ENCODE measurements at places on chromosomes 12 and 14. TPM values are rescaled to one million over a fixed set of nuclear protein-coding genes. Genes with fewer than 3 reads are reported as not detected.

- no peak for DNase-seq
Observed at GRCh38 chr12:120091371-120092090, 25.0 kb downstream of the RAB35 start.

DNA sequence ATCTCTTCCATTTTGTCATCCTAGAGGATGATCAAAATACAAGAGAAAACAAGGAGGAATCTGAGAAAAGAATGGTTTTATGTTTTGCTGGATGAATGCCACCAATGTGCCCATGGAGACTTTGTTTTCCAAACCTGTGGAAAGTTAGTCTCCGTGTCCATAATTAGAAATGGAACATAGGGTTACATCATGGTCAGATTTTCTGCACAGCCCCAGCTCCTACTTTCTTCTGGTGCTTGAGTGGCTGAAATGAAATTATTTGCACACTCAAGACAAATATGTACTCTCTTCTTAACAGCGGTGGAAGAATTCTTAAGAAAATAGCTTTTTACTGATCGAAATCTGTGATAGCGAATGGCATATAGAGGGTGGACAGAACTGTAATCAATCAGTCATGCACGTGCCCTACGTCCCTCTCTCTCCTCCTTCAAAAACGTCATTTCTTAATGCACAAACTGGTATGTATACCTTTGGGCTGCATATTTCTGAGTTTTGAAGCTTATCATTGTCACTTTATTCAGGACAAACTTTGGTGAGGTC is 825.2 kb downstream of the AACS start:
- DNase-seq: no peak

DNA sequence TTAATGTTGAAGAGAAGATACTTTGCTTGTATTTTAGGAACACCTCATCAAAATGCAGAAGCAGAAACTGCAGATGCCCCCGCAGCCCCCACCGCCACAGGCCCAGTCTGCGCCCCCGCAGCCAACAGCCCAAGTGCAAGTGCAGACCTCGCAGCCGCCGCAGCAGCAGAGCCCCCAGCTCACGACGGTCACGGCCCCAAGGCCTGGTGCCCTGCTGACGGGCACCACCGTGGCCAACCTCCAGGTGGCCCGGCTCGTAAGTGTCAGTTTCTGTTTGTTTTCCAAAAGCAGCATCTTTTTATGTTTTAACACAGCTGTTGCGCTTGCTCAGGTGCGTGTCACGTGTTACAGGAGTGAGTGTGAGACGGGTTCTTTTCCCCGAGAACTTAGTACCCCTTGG is 79.5 kb downstream of the DDX51 start:
- DNase-seq: no peak

DNA sequence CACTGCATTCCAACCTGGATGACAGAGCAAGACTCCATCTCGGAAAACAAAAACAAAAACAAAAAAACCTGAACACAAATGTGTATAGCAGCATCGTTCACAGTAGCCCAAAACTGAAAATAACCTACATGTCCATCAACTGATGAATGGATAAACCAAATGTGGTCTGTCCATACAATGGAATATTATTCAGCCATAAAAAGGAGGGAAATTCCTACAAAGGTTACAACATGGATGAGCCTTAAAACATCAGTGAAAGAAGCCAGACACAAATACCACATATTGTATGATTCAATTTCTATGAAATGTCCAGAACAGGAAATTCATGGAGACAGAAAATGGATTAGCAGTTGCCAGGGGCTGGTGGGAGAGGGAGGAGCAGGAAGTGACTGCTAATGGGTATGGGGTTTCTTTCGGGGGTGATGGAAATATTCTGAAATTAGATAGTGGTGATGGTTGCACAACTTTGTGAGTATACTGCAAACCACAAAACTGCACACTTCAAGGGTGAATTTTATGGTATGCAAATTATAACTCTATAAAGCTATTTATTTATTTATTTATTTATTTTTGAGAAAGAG is 4.0 kb downstream of the MYL2 start:
- no peak for DNase-seq

DNA sequence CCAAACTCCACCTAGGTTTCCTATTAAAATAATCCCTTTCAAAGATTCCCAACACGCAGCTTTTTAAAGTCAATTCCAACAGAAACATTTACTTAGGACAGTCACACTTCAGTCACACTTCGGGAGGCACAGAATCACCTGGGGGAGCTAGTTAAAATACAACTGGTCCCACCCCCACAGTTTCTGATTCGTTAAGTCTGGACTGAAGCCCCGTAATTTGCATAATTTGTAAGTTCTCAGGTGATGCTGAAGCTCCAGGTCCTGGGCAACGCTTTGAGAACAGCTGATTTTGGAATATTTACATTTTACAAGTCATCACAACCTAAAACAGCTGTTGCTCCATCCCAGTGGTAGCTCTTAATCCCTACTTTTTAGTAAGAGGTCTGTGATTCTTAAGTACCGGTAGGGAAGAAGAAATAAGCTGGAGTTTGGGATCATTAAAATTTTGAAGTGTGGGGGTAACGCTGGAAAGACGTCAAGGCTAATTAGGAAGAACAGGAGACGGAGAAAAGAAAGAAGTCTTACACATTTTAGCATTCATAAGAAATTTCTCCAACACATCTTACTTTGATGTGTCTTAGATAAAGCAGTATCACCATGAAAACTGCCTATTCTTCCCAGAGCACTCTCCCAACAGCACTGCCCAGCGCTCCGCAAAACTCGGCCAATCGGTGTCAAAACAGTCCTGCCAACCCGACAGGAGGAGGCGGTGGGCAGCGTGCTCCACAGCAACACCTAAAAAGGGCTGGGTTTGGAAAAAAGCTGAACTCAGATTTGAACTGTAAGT is 1.1 kb downstream of the IPO8 start:
- peak; percentile 20 for DNase-seq

DNA sequence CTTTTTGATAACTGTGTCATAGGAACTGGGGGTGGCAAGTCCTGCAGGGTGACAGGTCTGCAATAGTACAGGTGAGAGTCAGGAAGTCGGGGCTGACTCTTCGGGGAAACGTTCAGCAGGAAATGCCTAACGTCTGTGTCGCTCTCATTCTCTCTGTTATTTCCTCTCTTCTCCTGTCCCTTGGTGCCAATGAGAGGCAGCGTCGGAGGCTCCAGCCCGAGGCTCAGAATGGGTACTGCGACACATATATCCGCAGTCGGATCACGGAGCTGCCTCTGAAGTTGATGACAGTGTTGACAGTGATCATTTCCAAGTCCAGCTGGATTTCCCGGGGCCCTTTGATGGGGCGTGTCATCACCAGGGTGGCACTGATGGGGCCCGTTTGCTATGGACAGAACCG is 2.7 kb upstream of the TC2N start:
- DNase-seq: no peak

DNA sequence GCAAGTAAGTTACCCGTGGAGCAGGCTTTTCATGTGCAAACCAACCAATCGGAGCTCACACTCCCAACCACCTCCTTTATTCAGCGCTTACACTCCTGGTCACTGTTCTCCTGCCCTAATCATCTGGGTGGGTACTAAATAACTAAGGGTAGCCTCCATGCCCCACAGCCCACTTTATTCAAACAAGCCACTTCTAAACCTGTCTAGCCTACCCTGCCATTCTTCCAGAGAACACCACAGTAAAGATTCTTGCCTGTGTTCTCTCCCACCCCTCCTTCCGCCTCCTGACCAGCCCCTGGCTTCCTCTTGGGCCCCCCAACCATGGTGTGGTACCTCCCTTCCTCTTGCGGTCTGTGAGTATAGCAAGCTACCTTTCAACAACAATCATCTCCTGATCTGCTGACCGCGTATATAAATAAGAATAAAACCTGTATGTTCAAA is 581.9 kb downstream of the VRK1 start:
- no peak for DNase-seq

DNA sequence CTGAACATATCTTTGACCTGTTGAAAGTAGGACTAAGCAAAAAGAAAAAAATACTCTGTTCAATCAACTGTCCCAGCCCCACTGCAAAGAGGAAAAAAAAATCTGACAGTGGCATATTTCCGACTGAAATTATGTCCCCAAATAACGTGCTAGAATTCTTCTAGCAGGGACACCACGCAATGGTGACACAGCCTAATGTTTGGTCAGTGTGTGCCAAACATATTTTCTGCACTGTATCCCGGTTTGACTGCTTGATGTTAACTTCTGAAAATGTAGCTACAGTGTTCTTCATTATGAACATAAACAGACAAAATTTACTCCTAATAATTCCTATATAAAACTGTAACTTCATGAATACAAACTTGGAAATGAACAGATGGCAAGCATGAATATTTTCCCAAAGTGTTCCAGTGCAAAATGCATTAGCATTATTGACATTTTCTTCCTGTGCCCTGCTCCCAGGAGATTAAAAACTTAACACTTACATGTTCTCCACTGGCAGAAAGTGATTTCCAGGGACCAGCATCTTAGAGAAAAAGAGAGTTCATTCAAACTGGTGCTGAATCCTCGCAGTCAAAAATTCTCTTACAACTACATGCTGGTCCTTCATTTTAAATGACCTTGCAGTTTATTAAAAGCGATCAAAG is 72.4 kb upstream of the SYT1 start:
- no peak for DNase-seq

GRCh38 chr14:85530626-85531025 is 682 bp downstream of the FLRT2 start:
- no peak for DNase-seq

GRCh38 chr14:44151130-44151820 is 355.8 kb downstream of the FSCB start:
- no peak for DNase-seq

DNA sequence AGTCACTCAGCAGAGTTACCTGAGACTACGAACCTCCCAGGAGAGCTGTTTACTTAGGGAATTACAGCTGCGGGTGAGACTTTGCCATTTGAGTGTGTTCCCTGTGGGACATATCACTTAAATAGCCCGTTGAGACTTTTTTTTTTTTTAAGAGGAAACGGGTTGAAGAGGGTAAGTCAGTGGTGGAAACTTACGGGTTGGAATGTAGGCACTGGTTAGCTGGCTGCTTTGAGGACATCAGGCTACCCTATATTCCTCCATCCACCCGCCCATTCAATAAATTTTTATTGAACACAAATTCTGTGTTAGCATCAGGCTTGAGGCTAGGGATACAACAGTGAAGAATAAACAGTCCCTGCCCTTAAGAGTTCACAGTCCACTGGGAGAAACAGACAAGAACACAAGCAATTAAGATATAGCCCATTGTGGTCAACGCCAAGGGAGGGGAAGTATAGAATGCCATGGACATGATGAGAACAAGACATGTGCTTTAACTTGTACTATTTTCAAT is 88.1 kb upstream of the CPSF6 start:
- DNase-seq: no peak

DNA sequence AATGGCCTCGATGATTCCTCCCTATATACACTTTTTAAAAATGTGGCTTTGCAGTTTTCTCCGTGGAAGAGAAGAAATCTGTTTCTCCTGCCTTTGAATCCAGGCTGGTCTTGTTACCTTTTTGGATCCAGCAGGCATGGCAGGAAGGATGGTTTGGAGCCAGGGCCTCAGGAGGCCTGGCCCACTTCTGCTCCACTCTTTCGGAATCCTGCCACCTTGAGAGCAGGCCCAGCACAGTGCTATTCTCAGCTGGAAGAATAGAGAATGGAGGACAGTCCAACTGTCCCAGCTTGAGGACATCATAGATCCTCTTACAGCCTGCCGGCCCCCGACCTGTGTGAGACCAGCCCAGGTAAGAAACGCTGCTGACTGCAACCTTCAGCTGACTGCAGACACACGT is 421.5 kb downstream of the FUT8 start:
- no peak for DNase-seq

DNA sequence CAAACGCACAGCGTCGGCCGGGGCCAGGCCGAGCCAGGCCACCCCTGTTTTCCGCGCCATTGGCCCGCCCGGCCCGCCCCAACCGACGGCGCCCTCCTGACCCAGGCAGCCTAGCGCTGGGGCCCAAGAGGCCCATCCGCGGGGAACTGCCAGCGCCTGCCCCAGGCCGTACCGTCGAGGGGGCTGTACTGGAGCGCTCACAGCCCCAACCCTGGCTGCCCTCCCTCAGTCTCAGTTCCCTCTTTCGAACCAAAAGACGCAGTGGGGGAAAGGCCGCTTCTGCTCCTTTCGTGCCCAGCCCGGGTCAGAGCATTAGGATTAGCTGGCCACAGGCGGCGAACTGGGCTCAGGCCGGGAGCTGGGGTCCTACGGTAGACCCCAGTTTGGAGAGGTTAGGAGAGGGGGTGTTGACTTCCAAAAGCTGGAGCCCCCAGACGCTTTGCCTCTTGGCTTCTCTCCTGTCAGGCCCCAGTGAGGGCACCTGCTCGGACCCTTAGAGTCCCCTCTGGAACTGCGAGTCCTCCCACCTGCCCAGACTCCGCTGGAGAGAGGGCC is 1.9 kb downstream of the NKX2-1 start:
- no peak for DNase-seq

DNA sequence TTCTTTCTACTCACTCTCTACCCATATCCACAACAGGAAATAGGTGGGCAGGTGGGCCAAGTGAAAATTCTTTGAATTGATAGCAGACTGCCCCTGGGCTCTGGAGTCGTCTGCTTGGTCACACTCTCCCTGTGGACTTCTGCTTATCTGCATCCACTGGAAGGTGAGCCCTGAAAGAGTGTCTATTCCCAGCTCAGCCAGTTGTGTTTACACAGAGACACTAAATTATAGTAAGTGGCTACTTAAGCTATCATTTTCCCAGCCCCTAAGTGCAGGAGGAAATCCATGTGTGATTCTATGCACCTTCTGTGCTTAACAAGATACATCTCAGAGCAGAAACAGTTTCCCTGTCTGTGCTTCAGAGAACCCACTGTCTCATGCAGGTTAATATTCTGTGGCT is 338.4 kb downstream of the FUT8 start:
- DNase-seq: no peak

GRCh38 chr14:67389275-67389674 is 22.7 kb downstream of the PLEK2 start:
- no peak for DNase-seq

DNA sequence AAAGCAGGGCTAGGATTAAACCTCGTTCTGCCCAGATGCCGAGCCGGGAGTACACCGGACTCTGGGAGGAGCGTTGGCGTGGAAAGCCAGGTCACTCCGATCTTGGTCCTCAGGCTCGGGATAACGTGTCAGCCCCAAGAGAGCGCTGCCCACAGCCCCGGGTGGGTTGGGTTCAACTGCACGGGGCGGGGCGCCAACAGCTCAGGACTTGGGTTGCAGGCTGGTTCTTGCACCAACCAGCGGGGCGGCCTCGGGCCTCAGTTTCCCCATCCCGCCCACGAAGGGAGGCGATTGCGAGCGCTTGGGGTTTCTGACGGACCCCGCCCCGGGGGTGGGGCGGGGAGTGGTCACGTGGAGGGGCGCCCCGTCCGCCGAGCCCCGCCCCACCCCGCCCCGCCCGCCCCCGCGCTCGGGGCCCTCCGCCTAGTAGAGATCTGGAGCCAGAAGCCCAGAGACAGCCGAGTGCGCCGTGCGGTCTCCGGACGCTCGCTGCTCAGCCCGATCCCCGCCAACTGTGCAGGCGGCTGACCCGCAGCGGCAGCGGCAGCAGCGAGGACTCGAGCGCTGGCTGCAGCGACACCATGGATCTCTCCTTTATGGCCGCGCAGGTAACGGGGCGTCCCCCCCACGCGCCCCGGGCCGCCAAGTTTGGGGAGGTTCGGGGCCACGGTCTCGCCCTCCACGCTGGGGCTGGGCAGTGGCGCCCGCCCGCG is at the start of gene C14orf132:
Gene C14orf132 (plus strand): TSS at position 443 of the 713 bp plus-strand sequence. CDS start 139 bp downstream, at position 582.
- DNase-seq: no peak

Gene REM2
- polyA plus RNA-seq: 0.87 TPM

Gene KLRB1
- polyA plus RNA-seq: 2.8 TPM

Gene CCDC198
- polyA plus RNA-seq: 81.6 TPM

Gene TAS2R20
- polyA plus RNA-seq: 3.6 TPM

Gene CLEC7A
- polyA plus RNA-seq: 4.5 TPM

Gene TESPA1
- polyA plus RNA-seq: 1.5 TPM

Gene SP7
- 0.21 TPM for polyA plus RNA-seq

Measured in left lung (tissue), 14 donors.